ENCODE measurements at places on chromosomes 11 and 22. TPM values are rescaled to one million over a fixed set of nuclear protein-coding genes. Genes with fewer than 3 reads are reported as not detected.

- H3K4me3 ChIP-seq, result no peak overlapping the region
- no peaks in the 10 kb centered on the region for H3K36me3 ChIP-seq
- H3K27me3 ChIP-seq, result no peaks in the 10 kb centered on the region
- H3K27ac ChIP-seq, result peak overlapping the region; percentile 50
- DNase-seq, result peak; percentile 87
- peaks cover 16% of the 10 kb centered on the region for H3K4me1 ChIP-seq
Observed at GRCh38 chr11:64854534-64855502, 10.4 kb upstream of the CDC42BPG start.

DNA sequence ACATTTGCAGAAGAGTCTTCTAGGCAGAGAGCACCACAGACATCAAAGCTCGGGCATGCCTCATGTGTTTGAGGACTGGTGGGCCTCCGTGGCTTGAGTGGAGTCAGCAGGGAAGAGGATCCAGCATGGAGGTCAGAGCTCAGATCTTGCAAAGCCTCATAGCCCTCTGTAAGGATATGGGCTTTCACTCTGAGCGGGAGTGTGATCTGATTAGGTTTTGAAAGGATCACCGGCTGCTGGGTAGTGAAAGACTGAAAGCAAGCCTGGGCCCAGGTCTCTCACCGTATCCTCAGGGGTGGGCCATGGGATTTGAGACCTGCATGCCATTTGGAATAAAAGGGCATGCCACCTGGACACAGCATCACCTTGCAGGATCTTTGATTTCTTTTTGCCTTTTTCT, 112.7 kb downstream of the TEAD1 start:
- peaks cover 4% of the 10 kb centered on the region for H3K4me1 ChIP-seq
- no peaks in the 10 kb centered on the region for H3K36me3 ChIP-seq
- no peaks in the 10 kb centered on the region for H3K27me3 ChIP-seq
- H3K27ac ChIP-seq, result no peak overlapping the region
- H3K4me3 ChIP-seq, result no peak overlapping the region

Gene C11orf21
- not detected for total RNA-seq

Gene AQP11
- 0.39 TPM for total RNA-seq

GRCh38 chr22:33570110-33570509, 350.2 kb downstream of the LARGE1 start:
- H3K4me3 ChIP-seq, result no peak overlapping the region
- H3K27me3 ChIP-seq, result no peaks in the 10 kb centered on the region
- DNase-seq, result no peak
- H3K27ac ChIP-seq, result no peak overlapping the region
